Stimulated activated CD8-positive, alpha-beta memory T cell treated with anti-CD3 and anti-CD28 coated beads, Interleukin-4, amount 100 ng/mL, for 1 hour (primary cell): ENCODE measurements at places on chromosomes 3 and 15.

- no peak for DNase-seq
These were observed 8.7 kb downstream of the PLXNA1 start for GRCh38 chr3:126991366-126992200.

- DNase-seq: no peak
These were observed 1.5 kb downstream of the FOXB1 start for GRCh38 chr15:60005352-60006202.

- DNase-seq: no peak
These were observed 148.4 kb downstream of the USP13 start for GRCh38 chr3:179801263-179801662.

- no peak for DNase-seq
These were observed 13.6 kb upstream of the LACTB start for GRCh38 chr15:63107895-63108546.

GRCh38 chr15:93929375-93930094, 301.8 kb upstream of the MCTP2 start:
- DNase-seq: no peak

DNA sequence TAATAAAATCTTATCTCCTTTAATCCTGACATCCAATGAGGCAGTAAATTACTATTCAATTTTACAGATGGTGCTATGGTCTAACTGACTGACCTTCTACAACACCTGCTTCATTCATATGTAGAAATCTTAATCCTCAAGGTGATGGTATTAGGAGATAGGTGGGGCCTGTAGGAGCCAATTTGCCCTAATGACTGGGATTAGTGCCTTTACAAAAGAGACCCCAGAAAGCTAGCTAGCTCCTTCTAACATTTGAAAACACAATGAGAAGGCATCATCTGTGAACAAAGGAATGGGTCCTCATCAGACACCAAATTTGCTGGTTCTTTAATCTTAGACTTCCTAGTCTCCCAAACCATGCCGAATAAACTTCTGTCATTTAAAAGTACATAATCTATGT, 137.4 kb upstream of the UBP1 start:
- DNase-seq: no peak

- DNase-seq: no peak
These were observed 56.0 kb downstream of the MEF2A start for GRCh38 chr15:99621767-99622166.

- DNase-seq: no peak
These were observed 3.1 kb upstream of the CPLX3 start for GRCh38 chr15:74823324-74823723.

- DNase-seq: no peak
These were observed 86.0 kb downstream of the DTWD1 start for GRCh38 chr15:49706805-49707204.

DNA sequence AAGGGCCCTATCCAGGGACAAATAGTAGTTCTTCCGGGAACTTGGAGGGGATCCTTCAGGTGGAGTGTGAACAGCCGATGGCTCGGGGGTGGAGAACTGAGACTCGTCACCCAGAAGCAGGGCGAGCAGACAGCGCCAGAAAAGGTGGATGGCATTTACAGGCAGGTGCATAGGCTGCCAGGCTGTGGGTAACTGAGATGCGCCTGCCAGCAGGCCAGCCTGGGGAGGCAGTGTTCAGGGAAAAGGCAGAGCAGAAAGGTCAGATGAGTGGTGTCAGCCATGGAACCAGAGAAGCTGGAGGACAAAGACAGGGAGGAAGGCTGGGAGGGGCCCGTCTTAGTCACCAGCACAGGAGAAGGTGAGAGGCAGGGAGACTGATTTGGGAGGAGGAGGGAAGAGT, 53.0 kb upstream of the SEC22A start:
- DNase-seq: no peak

- no peak for DNase-seq
These were observed 26.4 kb downstream of the ANXA2 start for GRCh38 chr15:60371175-60372051.

GRCh38 chr15:85289677-85290365, 90.6 kb upstream of the AKAP13 start:
- no peak for DNase-seq

DNA sequence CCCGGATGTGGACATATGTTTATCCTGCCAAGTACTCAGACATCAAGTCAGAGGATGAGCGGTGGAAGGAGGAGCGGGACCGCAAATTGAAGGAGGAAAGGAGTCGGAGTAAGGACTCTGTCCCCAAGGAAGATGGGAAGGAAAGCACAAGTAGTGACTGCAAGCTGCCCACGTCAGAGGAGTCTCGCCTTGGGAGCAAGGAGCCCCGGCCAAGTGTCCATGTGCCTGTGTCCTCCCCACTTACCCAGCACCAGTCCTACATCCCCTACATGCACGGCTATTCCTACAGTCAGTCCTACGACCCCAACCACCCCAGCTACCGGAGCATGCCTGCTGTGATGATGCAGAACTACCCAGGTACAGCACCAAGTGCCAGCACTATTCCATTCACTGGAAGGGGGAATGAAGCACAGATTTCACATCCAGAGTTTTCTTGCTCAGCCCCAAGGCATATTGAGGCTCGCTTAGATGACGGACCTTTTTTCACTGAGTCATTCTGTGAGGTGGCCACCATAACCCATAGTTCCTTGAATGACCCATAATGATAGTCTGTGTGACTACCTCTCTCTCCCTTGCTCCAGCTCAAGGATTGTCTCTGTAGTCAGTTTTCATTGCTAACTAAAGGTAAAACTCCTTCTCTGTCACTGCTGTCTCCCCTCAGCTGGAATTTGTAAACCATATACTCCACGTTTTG, 97.1 kb downstream of the RBPMS2 start:
- no peak for DNase-seq

DNA sequence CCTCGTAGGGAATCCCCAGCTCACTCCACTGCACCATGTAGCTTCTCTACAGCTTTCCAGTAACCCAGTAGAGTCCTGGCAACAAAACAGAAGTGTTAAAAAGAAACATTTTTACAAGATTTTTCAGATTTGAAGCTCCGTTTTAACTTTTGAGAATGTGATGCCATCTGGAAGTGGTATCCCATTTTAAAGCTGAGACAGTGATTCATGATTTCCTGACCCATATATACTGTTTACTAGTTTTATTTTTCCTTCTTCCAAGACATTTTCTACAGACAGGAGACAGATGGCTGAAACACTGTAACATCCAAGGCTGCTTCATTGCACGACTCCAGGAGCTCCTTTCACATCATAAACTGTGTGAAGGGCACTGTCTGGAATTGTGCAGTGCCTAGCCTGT, 30.3 kb upstream of the KCNAB1 start:
- no peak for DNase-seq
